ENCODE measurements at places on chromosomes 7 and 10. TPM values are rescaled to one million over a fixed set of nuclear protein-coding genes. Genes with fewer than 3 reads are reported as not detected.

GRCh38 chr7:135200821-135201331 is 10.4 kb downstream of the WDR91 start:
- H3K4me1 ChIP-seq: peaks cover 5% of the 10 kb centered on the region
- DNase-seq: no peak
- no peak overlapping the region for H3K27ac ChIP-seq

GRCh38 chr10:75176046-75176445 is 34.5 kb upstream of the VDAC2 start:
- H3K36me3 ChIP-seq: peaks cover 46% of the 10 kb centered on the region
- no peak overlapping the region for H3K27ac ChIP-seq
- H3K27me3 ChIP-seq: no peaks in the 10 kb centered on the region
- no peak overlapping the region for H3K4me3 ChIP-seq
- DNase-seq: no peak

Gene EPHB6
- 1.6 TPM for polyA plus RNA-seq

GRCh38 chr10:1347525-1347924 is 291.3 kb downstream of the WDR37 start:
- H3K27me3 ChIP-seq: no peaks in the 10 kb centered on the region
- no peaks in the 10 kb centered on the region for H3K36me3 ChIP-seq
- no peaks in the 10 kb centered on the region for H3K4me1 ChIP-seq
- no peak overlapping the region for H3K4me3 ChIP-seq

Gene CRYGN
- not detected for polyA plus RNA-seq

- no peaks in the 10 kb centered on the region for H3K36me3 ChIP-seq
- no peaks in the 10 kb centered on the region for H3K27me3 ChIP-seq
- no peak overlapping the region for H3K4me3 ChIP-seq
- DNase-seq: no peak
- H3K4me1 ChIP-seq: no peaks in the 10 kb centered on the region
Observed at GRCh38 chr10:5827841-5828240, 14.6 kb upstream of the GDI2 start.

DNA sequence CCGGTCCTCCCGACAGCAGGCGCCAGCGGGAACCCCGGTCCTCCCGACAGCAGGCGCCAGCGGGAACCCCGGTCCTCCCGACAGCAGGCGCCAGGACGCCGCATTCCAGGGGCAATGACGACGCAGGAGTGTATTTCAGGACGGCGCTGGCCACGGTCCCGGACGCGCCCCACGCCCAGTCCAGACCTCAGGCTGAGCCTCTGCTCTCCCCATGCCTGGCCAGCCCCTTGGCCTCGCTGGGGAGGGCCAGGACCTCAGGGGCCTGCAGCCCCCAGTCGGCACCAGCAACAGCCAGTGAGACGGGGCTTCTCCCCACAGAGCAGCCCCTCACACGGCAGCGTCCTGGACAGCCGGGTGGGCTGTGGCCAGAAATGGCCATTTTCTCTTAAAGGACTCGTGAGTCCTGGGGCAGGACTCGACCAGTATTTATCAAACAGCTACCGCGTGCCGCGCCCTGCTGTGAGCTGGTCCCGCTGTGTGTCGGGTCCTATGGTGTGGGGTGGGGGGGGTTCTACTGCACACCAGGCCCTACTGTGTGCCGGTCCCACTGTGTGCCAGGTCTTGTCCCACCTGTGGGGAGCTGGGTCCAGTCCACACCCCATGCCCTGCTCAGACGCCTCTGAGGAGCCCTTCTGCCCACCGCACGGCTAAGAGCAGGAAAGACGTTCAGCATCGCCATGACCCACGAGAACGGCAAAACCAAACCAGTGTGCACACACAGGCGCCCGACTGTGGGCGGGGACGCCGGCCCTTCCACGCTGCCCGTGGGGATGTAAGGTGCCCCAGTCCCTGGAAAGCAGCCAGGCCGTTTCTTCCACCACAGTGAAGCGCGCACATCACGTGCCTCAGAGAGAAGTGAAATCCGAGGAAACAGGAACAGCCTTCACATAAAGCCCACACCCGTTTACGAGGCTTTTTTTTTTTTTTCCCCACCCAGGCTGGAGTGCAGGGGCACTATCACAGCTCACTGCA is 33.3 kb downstream of the GET4 start:
- no peaks in the 10 kb centered on the region for H3K36me3 ChIP-seq
- H3K27me3 ChIP-seq: peaks cover 3% of the 10 kb centered on the region
- peak; percentile 86 for DNase-seq
- peak overlapping the region; percentile 54 for H3K4me3 ChIP-seq
- no peak overlapping the region for H3K27ac ChIP-seq
- H3K4me1 ChIP-seq: peaks cover 3% of the 10 kb centered on the region

- no peak overlapping the region for H3K4me3 ChIP-seq
- no peak for DNase-seq
- H3K27ac ChIP-seq: no peak overlapping the region
- H3K4me1 ChIP-seq: no peaks in the 10 kb centered on the region
- no peaks in the 10 kb centered on the region for H3K36me3 ChIP-seq
Observed at GRCh38 chr7:41058986-41059741, 643.7 kb downstream of the INHBA start.

- H3K4me3 ChIP-seq: no peak overlapping the region
- H3K27me3 ChIP-seq: no peaks in the 10 kb centered on the region
- H3K27ac ChIP-seq: no peak overlapping the region
- no peaks in the 10 kb centered on the region for H3K4me1 ChIP-seq
Observed at GRCh38 chr10:14545827-14546226, 215.1 kb upstream of the FRMD4A start.

DNA sequence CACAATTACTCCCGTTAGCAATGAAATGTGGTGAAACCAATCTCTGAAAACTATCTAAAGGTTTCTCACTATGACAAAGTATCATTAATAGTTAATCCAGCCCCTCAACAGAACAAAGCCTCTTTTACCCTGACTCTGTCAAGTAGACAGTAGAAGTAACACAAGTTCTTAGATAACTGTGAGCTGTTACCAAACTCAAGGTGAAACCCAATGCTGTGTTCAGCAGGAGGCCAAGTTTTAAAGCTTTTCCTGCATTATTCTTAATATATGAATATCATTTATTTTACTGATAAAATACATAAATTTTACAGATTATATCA is 109.1 kb downstream of the SRPK2 start:
- DNase-seq: no peak
- H3K4me1 ChIP-seq: no peaks in the 10 kb centered on the region
- no peaks in the 10 kb centered on the region for H3K36me3 ChIP-seq
- no peak overlapping the region for H3K4me3 ChIP-seq

- peak overlapping the region; percentile 8 for H3K4me3 ChIP-seq
- H3K4me1 ChIP-seq: peaks cover 24% of the 10 kb centered on the region
- DNase-seq: no peak
- H3K27ac ChIP-seq: peak overlapping the region; percentile 41
- no peaks in the 10 kb centered on the region for H3K27me3 ChIP-seq
Observed at GRCh38 chr10:14008740-14009080, 322.0 kb downstream of the FRMD4A start.

Gene COL17A1
- polyA plus RNA-seq: 0.37 TPM

- peaks cover 48% of the 10 kb centered on the region for H3K4me1 ChIP-seq
- H3K27me3 ChIP-seq: no peaks in the 10 kb centered on the region
- no peak overlapping the region for H3K4me3 ChIP-seq
- H3K27ac ChIP-seq: no peak overlapping the region
- DNase-seq: no peak
- no peaks in the 10 kb centered on the region for H3K36me3 ChIP-seq
Observed at GRCh38 chr10:110721406-110722038, 77.4 kb downstream of the RBM20 start.

- DNase-seq: no peak
- no peaks in the 10 kb centered on the region for H3K4me1 ChIP-seq
- no peaks in the 10 kb centered on the region for H3K27me3 ChIP-seq
- no peak overlapping the region for H3K27ac ChIP-seq
Observed at GRCh38 chr10:72605122-72605521, 20.8 kb downstream of the MICU1 start.

DNA sequence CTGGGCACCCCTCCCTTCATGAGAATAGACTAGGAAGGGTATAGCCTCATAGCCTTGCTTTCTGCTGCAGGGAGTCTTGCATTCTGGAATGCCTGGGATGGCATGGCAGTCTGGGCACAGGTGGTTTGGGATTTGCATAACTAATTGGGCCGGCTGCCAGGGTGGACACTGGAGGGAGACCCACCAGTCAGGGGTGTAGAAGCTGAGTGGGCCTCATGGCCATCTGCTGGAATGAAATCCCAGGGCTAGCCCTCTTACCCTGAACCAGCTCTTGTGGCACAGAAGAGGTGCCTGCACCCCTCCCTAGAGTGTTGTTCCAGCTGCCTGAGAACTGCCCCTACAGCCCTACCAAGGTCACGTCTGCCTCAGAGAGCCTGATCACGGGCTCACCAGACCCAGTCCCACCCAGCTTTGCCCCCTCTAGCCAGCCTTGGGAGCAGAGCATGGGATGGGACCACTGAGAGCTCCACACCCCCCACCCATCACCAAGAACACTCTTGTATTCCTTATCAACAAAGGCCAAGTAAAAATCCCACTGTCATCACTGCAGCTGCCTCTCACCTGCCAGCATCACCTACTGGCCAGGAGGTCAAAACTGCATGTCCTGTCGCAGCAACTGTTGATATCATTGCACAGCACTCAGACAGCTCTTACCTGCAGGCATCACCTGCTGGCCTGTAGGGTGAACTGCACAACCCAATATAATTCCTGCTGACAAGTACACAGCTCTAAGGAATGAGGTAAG is 148.9 kb downstream of the ZEB1 start:
- H3K4me3 ChIP-seq: no peak overlapping the region
- DNase-seq: peak; percentile 26
- H3K27ac ChIP-seq: no peak overlapping the region
- H3K27me3 ChIP-seq: no peaks in the 10 kb centered on the region

DNA sequence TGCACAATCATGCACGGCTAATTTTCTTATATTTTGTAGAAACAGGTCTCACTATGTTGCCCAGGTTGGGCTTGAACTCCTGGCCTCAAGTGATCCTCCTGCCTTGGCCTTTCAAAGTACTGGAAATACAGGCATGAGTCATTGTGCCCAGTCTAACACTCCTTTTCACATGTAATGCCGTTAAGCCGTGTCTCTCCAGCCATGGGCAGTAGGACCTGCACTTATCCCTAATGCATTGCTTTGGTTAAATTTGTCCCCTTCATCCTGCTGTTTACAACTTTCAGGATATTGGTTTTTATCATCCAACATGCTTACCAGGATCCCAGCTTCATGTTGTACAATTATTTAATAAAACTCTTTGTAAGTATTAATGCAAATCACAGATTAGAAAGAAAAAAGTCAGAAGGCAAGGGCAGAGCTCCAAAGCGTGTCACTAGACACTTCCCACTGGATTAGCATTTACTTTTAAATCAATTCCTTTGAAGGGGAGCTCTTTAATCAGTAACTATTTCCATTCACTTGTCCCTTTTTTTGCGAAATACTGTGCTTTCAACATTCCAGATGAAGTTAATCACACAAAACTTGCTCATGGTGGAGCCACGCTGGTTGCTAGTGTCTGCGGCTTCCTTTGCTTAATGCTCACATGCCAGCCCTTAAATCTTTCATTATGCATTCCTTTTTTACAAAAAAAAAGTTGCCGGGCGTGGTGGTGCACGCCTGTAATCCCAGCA is 256.0 kb upstream of the AUTS2 start:
- DNase-seq: no peak
- H3K27ac ChIP-seq: no peak overlapping the region
- H3K27me3 ChIP-seq: no peaks in the 10 kb centered on the region
- no peaks in the 10 kb centered on the region for H3K36me3 ChIP-seq
- H3K4me1 ChIP-seq: no peaks in the 10 kb centered on the region

DNA sequence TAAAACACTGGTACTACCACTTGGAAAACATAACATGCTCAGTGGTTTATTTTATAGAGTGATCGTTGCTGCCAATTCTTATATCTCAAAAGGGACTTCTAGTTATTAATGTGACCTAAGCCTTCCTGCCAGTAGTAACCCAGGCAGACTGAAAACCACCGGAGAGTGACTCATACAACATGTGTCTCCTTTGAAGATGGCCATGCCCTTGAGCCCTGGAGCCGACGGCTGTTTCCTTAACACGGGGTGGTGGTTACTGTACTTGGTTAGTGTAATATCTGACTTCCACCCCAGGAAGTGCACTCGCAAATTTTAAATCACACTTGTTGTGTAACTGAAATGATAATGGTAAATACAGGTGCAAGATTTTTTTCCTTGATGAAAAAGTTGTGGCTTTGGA is 30.5 kb downstream of the JAKMIP3 start:
- H3K27ac ChIP-seq: no peak overlapping the region
- DNase-seq: peak; percentile 49
- H3K27me3 ChIP-seq: no peaks in the 10 kb centered on the region
- no peaks in the 10 kb centered on the region for H3K36me3 ChIP-seq
- peaks cover 20% of the 10 kb centered on the region for H3K4me1 ChIP-seq
- H3K4me3 ChIP-seq: no peak overlapping the region

- H3K4me1 ChIP-seq: peaks cover 13% of the 10 kb centered on the region
- peak overlapping the region; percentile 86 for H3K27ac ChIP-seq
- H3K4me3 ChIP-seq: no peak overlapping the region
- peaks cover 23% of the 10 kb centered on the region for H3K36me3 ChIP-seq
- H3K27me3 ChIP-seq: no peaks in the 10 kb centered on the region
Observed at GRCh38 chr7:151597541-151598444, 78.1 kb upstream of the RHEB start.

Gene PALD1
- 4.7 TPM for polyA plus RNA-seq

DNA sequence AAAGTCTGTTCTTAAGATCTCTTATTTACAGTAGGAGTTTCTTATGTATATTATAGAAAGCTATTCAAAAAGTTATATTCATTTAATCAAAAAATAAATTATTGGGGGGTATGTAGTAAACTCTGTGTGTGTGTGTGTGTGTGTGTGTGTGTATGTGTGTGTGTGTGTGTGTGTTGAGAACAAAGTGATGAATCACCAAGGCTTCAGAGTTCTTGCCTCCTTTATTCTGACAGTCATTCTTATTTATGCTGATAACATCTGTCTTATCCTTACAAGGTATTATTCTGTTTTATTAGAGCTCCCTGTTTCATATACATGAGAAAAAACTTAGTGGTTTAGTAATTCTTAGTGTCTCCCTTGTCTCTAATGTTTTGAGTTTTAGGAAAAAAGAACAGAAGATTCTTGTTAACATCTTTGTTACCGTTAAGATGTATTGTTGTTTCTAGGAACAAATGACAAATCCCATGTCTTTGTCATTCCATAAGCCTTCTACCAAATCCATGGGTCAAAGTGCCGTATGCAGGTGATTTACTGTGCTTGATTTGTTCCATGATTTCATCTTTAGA is 424.0 kb downstream of the EXOC4 start:
- H3K27me3 ChIP-seq: no peaks in the 10 kb centered on the region
- DNase-seq: no peak
- H3K36me3 ChIP-seq: no peaks in the 10 kb centered on the region

GRCh38 chr10:59905731-59906416 is 482 bp downstream of the CCDC6 start:
- H3K4me1 ChIP-seq: peaks cover 29% of the 10 kb centered on the region
- H3K4me3 ChIP-seq: peak overlapping the region; percentile 93
- H3K27me3 ChIP-seq: no peaks in the 10 kb centered on the region
- H3K27ac ChIP-seq: peak overlapping the region; percentile 84
- no peak for DNase-seq

- no peaks in the 10 kb centered on the region for H3K36me3 ChIP-seq
- H3K4me3 ChIP-seq: no peak overlapping the region
Observed at GRCh38 chr10:3727268-3727667, 57.7 kb downstream of the KLF6 start.

DNA sequence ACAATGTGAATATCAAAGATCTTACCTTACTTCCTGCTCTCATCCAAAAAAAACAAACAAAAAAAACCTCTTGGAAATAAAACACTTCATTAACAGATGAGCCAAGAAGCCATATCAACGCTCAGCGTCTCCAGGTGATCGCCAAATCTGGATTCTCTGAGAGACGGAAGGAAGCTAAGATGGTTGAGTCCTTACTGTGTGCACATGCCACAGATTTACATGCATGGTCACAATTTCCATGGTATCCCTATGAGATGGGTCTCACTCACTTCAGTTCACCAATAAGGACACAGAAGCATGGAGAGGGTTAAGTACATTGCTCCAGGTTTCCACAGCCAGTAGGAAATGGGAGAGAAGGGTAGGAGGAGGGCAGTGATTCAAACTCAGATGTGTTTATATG is 1.0 kb downstream of the AOAH start:
- H3K36me3 ChIP-seq: no peaks in the 10 kb centered on the region
- H3K4me3 ChIP-seq: peak overlapping the region; percentile 5
- DNase-seq: no peak
- no peaks in the 10 kb centered on the region for H3K27me3 ChIP-seq

All from heart left ventricle (tissue), 16 donors.